ENCODE measurements at places on chromosomes 16 and 17. TPM values are rescaled to one million over a fixed set of nuclear protein-coding genes. Genes with fewer than 3 reads are reported as not detected.

GRCh38 chr17:1611715-1612114 lies 16.9 kb downstream of the SLC43A2 start:
- DNase-seq, result no peak

MT1A gene
- total RNA-seq, result 1.4 TPM

DNA sequence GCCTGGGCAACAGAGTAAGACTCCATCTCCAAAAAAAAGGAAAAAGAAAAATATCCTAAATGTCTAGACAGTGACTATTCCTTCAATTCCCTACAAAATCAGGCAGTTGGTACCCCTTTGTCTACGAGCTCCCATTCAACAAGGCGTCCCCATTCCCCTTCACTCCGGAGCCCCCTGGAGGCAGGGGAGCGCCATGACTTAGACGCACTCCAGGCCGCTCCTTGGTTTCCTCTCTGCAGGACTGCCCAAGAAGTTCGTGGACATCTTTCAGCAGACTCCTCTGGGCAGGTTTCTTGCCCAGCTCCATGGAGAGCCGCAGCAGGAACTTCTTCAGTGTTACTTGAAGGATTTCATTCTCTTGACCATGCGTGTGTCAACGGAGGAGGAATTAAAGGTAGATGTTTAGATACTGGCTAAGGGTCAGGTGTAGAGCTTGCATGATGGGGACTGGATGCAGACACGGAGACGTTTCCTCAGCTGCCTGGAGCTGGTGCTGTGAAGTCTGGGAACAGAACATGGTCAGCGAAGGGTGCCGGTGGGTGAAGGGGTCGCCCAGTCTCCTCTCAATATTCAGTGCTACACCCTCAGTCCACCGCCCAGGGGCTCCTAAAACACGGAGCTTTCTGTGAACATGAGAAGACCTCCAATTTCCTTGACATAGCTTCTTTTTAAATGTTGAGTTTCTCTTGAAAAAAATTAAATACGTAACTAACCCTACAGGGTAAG lies 53.3 kb upstream of the ENDOV start:
- DNase-seq, result no peak

DNA sequence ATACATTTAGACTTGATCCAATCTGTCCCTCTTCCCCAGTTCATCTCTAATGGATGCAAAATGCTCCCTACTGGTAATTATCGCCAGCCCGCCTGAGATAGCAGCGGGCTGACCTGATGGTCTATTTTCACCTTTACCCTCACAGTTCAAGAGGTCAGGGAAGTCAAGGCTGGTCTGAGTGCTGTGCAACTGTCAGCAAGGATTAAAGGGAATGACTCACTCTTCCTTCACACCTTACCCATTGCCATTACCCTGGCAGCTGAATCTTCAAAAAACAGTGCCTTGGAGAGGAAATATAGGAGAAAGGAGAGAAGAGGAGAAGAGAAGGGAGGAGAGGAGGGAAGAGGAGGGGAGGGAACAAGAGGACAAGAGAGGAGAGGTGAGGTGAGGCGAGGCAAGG lies 36.3 kb downstream of the GRB7 start:
- no peak for DNase-seq

GRCh38 chr17:35254107-35254773 lies 11.4 kb downstream of the SLFN5 start:
- peak; percentile 72 for DNase-seq

DNA sequence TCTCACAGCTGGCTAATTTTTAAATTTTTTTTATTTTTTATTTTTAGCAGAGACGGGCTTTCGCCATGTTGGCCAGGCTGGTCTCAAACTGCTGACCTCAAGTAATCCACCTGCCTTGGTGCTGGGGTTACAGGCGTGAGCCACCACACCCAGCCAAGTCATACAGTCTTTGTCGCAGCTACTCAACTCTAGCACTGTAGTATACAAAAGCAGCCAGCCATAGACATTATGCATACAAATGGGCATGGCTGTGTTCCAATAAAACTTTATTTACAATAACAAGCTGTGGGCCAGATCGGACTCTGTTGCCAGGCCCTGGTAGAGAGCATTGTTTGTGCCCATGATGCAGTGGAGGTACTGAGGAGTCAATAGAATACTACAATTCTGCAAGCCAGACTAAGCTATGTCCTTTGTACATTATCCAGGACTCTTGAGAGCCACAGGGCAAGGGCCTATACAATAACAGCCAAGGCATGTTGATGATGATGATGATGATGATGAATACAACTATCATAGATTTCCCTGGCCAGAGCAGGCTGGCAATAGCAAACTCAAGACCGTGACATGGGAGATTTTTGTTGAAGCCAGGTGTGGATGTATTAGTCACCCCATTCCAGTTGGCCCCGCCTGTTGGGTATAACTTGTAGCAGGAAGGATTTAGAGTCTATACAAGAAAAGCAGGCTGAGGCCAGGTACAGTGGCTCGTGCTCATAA lies 101.8 kb downstream of the MYH11 start:
- DNase-seq, result no peak

GRCh38 chr17:32609085-32609484 lies 122.3 kb downstream of the CDK5R1 start:
- DNase-seq, result no peak

- DNase-seq, result no peak
Observed at GRCh38 chr17:50425682-50426471, at the start of gene ACSF2. Gene ACSF2, plus strand, starts transcription at chr17:50426218. Its CDS starts 44 bp downstream, at chr17:50426262.

- no peak for DNase-seq
Observed at GRCh38 chr17:27497696-27498095, 41.4 kb downstream of the KSR1 start.

- DNase-seq, result no peak
Observed at GRCh38 chr17:62950067-62950466, 16.0 kb upstream of the TANC2 start.

NLRC3 gene
- 0.39 TPM for total RNA-seq

DNA sequence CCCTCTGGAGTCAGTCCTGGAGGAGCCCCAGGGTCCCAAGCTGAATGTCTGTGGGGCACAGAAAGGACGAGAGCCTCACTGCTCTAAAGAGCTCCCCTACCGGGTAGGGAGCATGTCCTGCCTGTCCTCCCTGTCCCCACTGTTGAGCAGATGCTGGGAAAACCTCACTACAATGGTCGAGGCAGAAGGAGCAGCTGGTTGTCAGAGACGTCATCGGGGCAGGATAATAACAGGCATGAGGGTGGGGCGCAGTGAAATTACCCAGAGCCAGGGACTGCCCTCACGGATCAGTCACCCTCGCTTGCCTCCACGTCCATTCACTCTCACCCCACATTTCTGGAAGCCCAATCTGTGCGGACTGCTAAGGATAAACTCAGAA lies 538 bp downstream of the TM4SF5 start:
- DNase-seq, result no peak

GRCh38 chr17:66309793-66310192 lies 7.4 kb downstream of the PRKCA start:
- no peak for DNase-seq

DNA sequence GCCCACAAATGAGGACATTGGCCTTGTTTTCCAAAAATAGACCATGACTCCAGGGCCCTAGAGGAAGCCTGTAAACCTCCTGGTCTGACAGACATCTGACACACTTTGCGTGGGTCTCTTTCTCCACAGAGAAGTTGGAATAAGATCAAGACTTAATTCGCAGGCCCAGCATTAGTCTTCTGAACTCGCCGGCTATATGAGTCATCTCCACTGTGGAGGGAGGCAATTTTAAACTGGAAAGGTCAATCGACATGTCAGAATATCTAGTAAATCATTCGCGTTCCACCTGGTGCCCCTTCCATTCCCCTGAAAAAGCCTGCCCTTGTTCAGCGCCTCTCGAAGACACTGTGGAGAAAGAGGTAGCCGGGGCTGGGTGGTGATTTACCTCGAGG lies 140.1 kb downstream of the CLEC16A start:
- no peak for DNase-seq
